ENCODE measurements at places on chromosomes 5 and 9. TPM values are rescaled to one million over a fixed set of nuclear protein-coding genes. Genes with fewer than 3 reads are reported as not detected.

RFX3 gene
- total RNA-seq, result 1.3 TPM

KIF24 gene
- total RNA-seq, result 3.7 TPM

ECSCR gene
- not detected for total RNA-seq

SLC6A3 gene
- 1.5 TPM for total RNA-seq

SPAAR gene
- total RNA-seq, result 0.20 TPM

F2RL2 gene
- total RNA-seq, result 4.7 TPM

LCN9 gene
- 0.14 TPM for total RNA-seq

ITGA1 gene
- total RNA-seq, result 0.82 TPM

GLIPR2 gene
- 7.5 TPM for total RNA-seq

IFNA6 gene
- total RNA-seq, result not detected

PCDHGB2 gene
- 0.11 TPM for total RNA-seq

CTSV gene
- total RNA-seq, result 16.3 TPM

PCDHB5 gene
- 1.1 TPM for total RNA-seq

FCN1 gene
- not detected for total RNA-seq

SHOC1 gene
- total RNA-seq, result 0.02 TPM

MYMK gene
- total RNA-seq, result not detected

ORM2 gene
- not detected for total RNA-seq

SLC12A7 gene
- total RNA-seq, result 29.7 TPM

PCAT7 gene
- total RNA-seq, result 0.72 TPM

ENTPD8 gene
- total RNA-seq, result 0.14 TPM

TTLL11 gene
- total RNA-seq, result 4.0 TPM

NR2F1 gene
- total RNA-seq, result 4.3 TPM

PCDHB15 gene
- 0.05 TPM for total RNA-seq

TMC1 gene
- not detected for total RNA-seq

TAF11L10 gene
- not detected for total RNA-seq

SLC36A3 gene
- not detected for total RNA-seq

GARIN3 gene
- not detected for total RNA-seq

IFNA21 gene
- total RNA-seq, result not detected

BTNL8 gene
- not detected for total RNA-seq

CATSPER3 gene
- 0.48 TPM for total RNA-seq

PCDHB10 gene
- 0.06 TPM for total RNA-seq

CKMT2 gene
- not detected for total RNA-seq

IGIP gene
- total RNA-seq, result 0.60 TPM

Measured in A549 treated with dexamethasone at 1 μM for 4 hours (cell line).